ENCODE measurements at places on chromosomes 4 and X.

DNA sequence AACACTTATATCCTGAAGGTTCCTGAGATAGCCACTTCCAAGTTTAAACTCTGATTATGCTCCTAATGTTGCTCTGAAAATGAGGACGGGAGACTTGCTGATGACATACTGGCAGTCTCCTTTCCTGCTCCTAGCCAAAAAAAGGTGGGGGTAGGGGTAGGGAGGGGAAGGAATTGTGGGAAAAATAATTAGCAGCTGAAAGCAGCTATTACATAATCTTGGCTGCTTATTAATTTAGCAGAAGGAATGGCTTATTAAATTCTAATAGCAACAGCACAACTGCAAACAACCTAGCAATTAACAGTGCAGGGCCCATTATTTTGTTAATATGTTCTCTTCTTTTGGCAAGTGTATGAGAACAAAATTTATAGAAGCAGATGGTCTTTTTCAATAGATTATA lies 2.0 kb upstream of the AP1S2 start:
- no peak for DNase-seq

DNA sequence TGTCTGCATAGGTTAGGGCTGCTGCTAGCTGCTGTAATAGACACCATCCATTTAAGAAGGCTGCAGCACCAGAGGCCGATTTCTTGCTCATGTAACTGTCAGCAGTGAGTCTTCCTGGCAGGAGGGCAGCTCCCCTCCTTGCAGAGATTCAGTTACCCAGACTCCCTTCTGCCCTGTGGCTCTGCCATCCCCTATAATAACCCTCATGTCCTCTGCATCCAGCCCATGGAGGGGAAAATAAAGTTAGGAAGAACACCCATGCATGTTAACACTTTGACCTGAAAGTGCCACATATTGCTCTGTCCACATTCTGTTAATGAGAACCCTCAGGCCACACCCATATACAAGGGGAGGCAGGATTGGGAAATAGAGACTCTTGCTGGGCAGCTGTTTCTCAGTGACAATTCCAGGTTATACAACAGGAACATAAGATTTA lies 5.4 kb downstream of the STBD1 start:
- DNase-seq: no peak

DNA sequence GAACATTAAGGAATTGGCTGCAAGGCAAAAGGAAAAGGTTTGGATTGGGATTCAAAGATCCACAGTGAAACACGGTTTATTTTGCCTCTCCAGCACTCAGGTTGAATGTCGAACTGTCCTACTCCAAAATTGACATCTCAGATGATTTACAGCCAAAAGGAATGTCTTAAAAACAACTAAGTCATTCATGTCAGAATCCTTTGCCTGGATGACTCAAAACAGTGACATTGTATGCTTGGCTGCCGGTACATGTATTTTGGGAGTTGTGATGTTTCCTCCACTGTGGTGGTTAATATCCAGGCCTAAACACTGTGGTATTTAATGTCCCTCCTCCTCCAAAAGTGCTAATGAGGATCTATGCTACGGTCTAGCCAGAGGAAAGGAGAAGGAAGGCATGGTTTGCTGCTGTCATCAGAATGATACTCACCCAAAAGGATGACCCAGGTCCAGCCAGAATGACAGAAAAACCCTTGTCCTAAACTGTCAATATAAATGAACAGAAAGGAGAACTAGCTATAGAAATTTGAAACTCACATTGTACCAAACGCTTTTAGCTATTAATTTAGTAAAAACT lies 20.9 kb downstream of the PGM2 start:
- no peak for DNase-seq

DNA sequence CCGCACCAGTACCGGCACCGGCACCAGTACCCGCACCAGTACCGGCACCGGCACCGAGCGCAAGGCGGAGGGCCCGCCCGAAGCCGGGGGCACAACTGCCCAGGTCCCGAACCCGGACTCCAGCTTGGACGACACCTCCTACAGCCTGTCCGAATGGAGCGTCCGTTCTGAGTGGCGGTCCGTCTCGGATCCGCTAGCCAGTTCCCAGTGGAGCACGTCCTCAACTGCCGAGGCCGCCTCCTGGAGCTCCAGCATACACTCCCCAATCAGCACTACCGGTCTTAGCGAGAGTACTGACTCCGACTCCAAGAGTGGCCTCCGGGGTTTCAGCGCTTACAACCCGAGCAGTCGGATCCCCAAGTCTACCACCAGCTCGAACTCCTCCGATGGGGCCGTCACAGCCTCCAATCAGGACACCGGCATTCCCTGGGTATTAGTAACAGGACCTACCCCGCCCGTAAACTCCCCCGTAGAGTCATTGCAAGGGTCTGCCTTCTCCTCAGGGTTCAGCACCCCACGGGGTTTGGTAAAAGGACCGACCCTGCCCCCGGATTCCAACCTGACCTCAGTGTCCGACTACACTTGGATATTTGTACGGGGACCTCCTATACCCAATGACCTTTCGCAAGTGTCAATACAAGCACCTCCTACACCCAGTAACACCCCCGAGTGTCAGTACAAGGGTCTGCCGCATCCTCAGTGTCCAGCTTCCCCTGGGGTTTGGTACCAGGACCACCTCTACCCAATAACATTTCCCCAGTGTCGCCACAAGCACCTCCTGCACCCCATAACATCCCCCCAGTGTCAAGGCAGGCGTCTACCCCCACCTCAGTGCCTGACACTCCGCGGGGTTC lies 721 bp upstream of the MAOA start:
- DNase-seq: peak; percentile 15

DNA sequence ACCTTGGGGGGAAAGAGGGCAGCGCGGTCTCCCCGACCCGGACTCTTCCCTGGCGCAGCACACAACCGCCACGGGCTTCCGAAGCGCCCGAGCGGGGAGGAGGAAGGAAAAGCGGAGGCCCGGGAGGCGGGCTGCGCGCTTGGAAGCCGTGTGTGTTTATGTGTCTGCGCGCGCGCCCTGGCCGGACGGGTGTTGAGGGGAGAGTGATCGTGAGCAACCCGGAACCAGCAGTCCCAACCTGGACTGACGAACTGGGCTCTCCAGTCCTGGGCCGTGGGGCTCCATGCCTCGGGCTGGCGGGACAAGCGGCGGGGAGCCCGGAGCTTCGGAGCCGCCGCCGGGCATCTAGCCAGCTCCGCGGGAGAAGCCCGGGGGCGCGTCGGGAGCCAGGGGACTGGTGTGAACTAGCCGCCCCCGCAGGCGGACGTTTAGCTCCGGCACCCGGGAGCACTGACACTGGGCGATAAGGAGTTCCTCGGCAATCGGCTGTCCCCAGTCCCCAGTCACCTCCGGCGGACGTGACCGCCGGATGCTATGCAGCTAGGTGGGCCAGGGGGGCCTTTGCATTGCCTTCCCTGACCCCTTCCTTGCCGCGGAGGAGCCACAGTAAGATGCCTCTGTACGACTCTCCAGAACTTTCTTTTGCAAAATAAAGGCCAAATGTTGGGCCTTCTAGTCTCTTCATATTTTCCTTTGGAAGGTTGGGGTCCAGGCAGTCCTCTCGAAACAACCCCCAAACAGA lies 74.8 kb upstream of the BCOR start:
- no peak for DNase-seq

DNA sequence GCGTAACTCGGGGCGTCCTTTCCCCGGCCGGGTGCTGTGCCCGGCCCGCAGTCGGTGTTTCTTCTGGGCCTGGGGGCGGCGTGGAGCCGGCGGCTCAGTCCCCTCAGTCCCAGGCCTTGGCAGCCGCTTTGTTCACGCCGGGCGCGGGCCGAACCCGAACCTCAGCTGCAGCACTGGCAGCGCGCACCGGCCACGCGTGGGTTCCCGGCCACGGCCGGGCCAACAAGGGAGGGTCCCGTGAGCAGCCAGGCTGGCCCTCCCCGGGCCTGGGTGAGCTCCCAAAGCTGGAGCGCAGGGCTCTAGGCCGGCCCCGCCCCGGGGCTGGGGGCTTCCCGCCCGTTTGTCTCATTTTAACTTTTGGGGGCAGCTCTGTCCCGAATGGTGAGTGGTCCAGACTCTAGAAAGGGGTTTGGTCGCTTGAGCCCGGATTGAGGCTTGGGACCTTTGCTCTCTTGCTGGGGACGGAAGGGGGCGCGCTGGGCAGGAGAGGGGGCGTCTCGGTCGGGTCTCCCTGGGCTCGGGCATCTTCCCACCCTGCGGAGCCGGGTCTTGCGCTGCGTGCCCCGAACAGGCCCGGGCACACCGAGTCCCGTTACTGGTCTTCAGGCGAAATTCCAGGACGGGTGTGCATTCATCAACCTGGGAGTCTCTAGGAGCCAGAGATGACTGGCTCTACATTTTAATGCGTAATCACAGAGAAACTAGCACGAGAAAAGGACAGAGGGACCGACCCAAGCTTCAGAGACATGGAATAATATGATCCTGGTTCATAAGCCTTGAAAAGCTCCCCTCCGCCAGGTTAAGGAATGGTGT lies 177.1 kb downstream of the CBR4 start:
- peak; percentile 19 for DNase-seq

GRCh38 chr4:6190486-6190885 lies 9.9 kb downstream of the JAKMIP1 start:
- no peak for DNase-seq

GRCh38 chrX:72394518-72395170 lies 88.9 kb upstream of the CITED1 start:
- no peak for DNase-seq

- DNase-seq: no peak
Measured at GRCh38 chrX:70998411-70999027, 67.6 kb upstream of the SLC7A3 start.

DNA sequence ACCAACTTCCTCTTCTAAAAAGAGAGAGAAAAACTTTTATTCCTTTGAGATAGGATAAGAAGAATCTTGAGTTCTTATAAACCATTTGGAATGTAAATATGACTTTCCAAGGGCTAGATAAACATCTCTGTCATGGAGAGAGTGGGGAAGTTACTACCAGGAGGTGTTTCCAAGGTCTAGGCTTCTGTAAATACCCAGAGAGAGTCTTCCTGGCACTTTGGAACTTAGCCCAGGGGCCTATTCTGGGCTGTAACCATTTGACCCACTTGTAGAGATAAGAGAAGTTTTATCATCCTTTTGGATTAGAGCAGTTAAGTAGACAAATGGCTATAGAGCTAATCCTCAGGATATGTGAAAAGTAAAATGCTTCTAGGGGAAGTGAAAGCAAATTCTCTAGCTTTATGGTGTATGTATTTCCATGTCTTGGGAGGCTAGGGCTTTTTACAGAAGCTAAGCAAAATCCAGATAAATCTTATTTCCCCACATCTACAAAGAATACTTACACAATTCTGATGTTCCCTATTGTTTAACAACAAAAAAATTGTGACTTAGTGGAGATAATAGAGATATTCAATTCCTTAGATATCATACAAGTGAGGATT lies 51.1 kb downstream of the MCUB start:
- DNase-seq: no peak

GRCh38 chr4:82715731-82716617 lies 82.6 kb downstream of the SCD5 start:
- no peak for DNase-seq

DNA sequence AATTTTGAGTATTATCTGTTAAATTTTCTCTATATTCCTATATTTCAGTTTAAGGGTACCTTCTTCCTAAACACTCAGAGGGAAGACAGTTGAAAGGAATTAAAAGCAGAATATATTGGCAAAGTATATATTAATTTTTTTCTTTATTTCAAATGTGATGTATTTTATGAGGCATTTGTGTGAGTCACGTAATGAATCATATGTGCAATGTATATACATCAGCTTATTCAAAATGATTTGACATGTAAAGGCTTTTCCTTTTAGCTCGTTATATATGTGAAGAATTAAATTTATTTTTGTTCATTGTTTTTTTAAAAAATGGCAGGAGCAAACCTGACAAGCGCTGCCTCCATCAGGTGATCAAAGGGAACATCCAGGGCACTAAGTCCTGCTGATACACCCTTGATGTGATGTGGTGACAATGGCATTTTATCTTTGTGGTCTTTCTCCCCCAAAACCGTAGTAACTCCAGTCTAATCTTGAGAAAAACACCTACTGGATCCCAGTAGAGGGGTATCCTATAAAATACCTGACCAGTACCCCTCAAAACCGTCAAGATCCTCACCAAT lies 8.9 kb downstream of the WWC2 start:
- no peak for DNase-seq

- DNase-seq: no peak
Measured at GRCh38 chr4:59571805-59572430, 1628.2 kb upstream of the ADGRL3 start.

- no peak for DNase-seq
Measured at GRCh38 chrX:96447161-96447560, 237.5 kb upstream of the DIAPH2 start.

DNA sequence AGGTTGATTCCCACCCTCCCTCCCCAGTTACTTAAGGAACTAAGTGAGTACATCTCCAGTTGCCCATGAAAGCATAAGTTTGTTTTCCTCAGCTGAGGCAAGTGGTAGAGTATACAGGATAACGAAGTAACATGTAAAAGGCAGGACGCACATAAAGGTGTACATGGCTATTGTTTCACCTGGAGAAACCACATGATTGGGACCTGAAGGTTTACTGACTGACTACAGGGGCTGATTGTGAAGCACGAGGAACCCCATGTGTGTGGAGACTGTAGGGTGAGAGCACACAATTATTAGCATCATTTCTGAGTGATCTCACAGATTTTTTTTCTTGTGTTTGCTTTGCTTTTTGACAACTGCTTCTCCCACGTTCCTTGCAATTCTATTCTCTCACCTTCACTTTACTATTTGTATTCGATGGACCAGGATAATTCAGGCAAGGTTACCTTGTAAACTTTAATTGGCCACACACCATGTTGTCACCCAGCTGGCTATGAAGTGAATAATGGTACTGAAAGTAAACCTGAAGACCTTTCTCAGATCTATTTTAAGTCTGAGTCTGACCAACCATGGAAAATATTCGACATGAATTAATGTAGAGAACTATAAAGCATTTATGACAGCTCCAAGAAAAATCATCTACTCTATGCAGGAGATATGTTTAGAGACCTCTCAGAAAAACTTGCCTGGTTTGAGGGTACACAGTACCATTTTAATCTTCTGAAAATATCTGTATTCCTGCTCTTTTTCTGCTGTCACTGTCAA lies 102.5 kb upstream of the MYOZ2 start:
- DNase-seq: no peak

DNA sequence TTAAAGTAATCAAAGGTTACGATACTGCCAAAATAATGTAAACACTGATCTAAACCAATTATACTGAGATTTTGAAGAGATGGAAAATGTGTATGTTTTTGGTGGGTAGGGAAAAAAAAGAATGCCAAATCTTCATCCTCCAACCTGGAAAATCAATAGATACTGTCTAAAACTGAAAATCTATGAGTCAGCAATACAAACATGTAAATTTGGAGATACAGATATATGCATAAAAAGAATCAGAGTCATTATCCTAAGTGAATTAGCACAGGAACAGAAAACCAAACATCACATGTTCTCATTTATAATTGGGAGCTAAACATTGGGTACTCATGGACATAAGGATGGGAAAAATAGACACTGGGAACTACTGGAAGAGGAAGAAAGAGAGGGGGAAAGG lies 197.4 kb upstream of the TRPC5 start:
- DNase-seq: no peak

DNA sequence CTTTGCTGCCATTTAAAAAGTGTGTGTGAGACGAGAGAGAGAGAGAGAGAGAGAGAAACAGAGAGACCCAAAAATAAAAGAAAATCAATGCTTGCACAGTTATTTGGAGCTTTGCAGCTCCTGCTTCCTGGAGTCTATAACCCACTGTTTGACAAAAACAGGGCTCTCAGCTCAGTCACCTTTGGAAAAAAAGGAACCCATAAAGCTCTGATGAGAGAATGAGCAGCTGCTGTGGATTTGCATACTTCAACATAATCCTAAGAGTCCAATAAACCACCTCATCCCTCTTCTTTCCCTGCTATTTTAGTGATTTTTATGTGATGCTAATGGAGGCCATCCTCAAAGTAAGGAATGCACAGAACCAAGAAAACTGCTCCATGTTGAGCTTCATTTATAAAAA lies 50.3 kb downstream of the USP26 start:
- no peak for DNase-seq

GRCh38 chr4:72112514-72113156 lies 80.8 kb downstream of the NPFFR2 start:
- peak; percentile 55 for DNase-seq
